ENCODE measurements at places on chromosomes 7 and 10.

GRCh38 chr10:116620423-116621400, at the start of gene PNLIPRP2:
Gene PNLIPRP2 (plus strand): TSS chr10:116620953.
- DNase-seq: no peak

GRCh38 chr7:84204655-84205054, 10.1 kb upstream of the SEMA3A start:
- DNase-seq: peak; percentile 60

- peak; percentile 88 for DNase-seq
Measured at GRCh38 chr7:79610748-79611304, 157.4 kb upstream of the MAGI2 start.

- DNase-seq: peak; percentile 51
Measured at GRCh38 chr10:78829565-78829964, 239.2 kb upstream of the ZMIZ1 start.

DNA sequence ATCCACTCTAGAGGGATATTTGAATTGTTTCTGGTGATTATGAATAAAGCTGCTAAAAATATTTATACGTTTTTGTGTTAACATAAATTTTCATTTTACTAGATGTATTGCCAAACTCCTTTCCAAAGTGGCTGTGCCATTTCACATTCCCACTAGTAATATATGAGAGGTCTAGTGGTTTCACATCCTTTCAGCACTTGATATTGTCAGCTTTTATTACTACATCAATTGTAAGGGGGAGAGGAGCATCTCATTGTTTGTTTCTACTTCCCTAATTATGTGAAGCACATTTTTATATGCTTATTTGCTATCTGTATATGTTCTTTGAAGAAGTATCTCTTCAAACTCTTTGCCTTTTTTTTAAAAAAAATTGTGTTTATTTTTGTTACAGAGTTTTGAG, 184.5 kb downstream of the ADK start:
- peak; percentile 11 for DNase-seq

DNA sequence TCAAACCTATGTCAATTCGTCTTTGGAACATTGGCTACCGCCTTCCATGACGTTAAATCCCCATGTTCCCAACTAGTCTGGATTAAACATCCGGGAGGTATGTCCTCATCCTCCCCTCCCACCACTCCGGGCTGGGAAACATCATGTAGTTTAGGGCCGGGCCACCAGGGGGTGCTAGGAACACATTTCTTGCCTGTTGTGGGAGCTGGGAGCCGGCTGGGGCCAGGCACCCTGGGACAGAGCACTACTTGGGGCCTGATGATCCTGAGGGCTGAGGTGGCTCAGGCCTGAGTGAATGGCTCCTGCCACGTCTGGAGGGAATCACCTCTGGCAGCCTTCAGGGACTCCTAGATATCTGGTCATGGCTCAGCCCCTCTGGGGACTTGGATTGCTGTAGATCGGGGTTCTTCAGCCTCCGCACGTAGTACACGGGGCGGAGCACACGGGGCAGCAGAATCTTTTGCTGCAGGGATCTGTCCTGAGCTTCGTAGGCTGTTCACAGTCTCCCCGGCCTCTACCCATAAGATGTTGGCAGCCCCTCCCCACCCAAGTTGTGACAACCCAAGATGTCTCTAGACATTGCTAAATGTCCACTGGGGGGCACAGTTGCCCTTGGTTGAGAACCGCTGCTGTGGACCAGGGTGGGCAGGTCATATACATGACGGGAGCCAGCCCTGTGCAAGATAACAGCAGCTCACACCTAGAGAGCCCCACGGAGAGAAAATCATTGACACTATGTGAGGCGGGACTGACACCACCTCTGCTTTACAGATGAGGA, 141.2 kb upstream of the ZNF716 start:
- no peak for DNase-seq

- no peak for DNase-seq
Measured at GRCh38 chr7:30001998-30002397, 12.4 kb upstream of the SCRN1 start.

DNA sequence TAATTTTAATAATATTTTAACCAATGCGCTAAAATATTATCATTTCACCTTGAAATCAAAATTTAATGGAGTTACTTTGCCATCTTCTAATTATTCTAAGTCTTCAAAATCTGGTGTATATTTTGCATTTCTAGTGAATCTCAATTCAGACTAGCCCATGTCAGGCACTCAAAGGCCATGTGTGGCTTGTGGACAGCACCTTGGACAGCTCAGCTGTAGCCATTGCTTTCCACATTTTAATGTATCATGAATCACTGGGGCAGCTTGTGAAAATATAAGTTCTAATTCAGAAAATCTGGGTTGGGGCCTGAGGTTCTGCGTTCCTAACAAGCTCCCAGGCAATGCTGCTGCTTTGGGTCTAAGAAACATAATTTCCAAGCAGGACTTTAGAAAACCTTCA, 57.2 kb downstream of the MGAM2 start:
- DNase-seq: peak; percentile 5

DNA sequence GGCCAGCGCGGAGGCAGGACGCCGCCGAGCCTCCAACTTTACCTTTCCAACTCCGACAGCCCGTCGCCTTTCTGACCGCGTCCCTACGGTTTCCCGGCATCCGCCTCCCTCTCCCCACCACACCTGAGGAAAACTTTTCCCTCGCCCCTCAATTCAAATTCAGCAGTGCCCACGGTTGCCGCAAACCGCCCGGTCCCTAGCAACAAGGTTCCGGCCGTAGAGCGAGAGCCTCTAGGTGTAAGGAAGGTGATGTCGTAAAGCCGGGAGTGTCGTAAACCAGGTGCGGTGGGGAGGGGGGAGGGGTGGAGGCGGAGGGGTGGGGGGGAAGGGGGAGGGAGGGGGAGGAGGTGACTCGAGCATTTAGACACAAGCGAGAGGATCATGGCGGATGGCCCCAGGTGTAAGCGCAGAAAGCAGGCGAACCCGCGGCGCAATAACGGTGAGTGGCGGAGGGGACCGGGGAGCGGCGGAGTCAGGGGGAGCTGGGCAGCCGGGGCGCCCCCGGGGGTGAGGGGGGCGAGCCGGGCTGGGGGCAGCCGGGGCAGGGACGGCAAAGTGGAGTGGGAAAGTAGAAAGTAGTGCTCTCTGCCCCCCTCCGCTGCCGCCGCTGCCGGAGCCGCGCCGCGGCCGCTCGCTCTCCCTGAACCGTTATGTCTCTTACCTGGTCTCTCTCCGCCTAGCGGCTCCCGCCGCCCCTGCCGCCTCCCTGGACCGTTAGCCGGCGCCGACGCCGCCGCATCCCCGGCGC, at the start of gene ZEB1:
ZEB1 (plus strand) TSS at position 363 of the 748 bp plus-strand sequence; CDS start at position 382, 19 bp downstream.
- DNase-seq: peak; percentile 96

GRCh38 chr10:32938554-32939061, 19.4 kb downstream of the ITGB1 start:
- no peak for DNase-seq

GRCh38 chr10:72242675-72243074, 26.6 kb upstream of the ASCC1 start:
- DNase-seq: peak; percentile 64

DNA sequence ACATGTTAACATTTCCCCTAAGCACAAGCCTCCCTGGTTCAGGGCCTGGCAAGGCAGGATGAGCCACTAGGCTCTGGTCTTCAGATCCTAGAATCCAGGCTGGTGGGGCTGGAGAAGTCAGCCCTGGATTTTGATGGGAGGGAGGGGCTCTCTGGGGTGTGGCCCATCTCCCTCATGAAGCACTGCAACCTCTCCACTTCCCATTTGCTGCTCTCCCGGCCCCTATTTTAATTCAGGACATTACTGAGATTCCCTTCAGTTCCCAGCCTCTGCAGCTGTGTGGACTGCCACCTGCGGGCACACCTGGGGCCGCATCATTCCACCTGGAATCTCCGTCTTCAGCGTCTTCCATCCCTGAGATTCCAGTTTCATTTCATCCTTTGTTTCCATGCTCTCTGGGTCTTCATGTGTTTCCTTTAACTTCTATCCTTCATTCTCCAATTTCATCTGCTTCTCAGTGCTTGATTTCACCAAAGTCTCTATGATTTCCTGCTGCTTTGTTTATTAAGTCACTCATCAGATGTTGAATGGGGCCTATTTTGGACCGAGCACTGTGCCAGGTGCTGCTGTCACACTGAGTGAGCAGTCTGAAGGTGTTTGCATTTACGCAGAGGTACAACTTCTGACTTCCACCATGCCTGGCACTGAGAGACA, 253.6 kb downstream of the WDR37 start:
- no peak for DNase-seq

DNA sequence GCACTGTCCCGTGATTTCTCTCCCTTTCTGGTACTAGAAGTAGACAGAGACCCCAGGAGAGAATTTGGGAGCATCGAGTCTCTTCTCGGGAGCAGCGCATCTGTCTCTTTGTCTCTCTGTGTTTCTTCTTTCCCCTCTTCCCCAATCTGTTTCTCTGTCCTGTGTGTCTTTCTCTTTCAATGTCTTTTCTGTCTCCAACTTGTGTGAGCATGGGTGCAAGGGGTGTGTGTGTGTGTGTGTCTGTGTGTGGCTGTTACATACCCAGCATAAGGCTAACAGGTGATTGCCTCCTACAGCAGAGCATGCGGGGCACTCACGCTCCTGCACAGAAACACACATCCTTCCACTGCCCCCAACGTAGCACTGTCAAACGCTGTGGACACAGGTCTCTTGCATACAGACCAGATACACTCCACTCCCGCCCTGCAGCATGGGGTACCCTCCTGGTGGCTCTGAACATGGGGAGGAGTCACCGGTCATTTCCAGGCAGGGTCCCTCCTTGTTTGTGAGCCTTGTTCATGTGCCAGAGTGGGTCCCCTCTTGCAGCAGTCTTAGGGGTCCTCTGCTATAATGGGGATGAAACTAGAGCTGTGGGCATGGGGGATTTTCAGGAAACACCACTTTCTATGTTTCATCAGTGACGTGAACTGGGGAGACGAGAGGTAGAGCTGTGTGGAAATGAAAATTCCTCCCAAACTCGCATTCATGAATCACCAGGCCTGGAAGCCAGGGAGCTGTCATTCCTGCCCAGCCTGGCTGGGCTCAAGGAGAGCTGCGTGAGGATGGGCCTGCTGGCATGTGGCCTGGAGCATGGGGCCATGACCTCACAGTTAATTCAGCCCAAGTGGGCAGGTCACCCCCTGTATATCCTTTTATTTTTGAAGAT, 980 bp downstream of the ADAMTS14 start:
- DNase-seq: peak; percentile 95

DNA sequence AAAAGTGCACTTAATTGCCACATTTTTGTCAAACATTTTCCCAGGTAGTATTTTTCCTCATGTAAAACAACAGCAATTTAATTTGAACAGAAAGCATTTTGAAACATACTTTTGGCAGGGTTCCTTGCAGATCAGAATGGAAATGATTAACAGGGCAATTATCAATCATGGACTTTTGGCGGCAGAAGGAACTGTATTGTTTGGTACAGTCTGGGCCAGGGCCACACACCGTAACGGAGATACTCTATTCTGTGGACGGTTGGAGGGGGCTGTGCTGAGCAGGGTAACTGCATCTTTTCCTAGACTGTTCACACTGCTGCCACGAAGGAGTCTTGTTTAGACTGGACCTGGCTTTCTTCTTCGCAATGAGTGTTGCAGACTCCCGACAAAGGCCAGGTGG, 62.3 kb downstream of the EGFR start:
- DNase-seq: peak; percentile 4

GRCh38 chr7:31020652-31021051, 31.5 kb upstream of the ADCYAP1R1 start:
- DNase-seq: no peak

GRCh38 chr7:112400141-112400540, 50.1 kb upstream of the IFRD1 start:
- peak; percentile 23 for DNase-seq

- DNase-seq: peak; percentile 62
Measured at GRCh38 chr7:24812305-24812945, 55.2 kb upstream of the GSDME start.

GRCh38 chr10:24617771-24618396, 105.8 kb downstream of the ARHGAP21 start:
- peak; percentile 58 for DNase-seq
